ENCODE measurements at places on chromosomes 6 and 20.

DNA sequence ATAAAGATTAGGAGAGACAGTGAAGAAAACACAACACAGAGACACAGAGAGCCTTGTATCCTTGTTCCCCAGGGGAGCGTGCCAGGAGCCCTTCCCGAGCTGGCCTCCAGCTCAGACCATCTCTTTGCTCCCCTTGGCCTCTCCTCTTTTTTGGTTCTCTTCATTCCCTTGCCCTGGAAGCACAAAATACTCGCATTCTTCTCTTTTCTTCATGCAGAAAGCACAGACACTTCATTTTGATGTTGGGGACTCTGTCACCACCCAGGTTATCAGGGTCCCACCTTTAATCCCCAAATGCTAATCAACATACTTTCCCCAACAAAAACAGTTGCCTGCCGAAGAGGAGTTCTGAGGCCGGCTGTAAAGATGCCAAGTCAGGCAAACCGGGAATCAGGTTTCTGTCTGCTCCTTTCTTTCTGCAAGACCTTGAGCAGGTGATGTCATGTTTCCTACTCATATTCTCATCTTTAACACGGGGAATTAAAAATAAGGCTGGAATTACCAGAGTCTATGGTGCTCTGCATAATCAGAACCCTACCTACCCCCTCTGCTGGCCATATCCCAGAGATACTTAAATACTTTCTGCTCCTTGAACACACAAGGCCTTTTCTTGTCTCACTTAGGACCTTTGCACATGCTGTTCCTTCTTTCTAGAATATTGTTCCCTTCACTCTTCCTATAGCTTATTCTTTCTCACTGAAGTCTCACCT lies 21.7 kb downstream of the TGM6 start:
- peak; percentile 46 for DNase-seq

- DNase-seq = no peak
These were observed 186.9 kb downstream of the HIVEP2 start for GRCh38 chr6:142757852-142758628.

DNA sequence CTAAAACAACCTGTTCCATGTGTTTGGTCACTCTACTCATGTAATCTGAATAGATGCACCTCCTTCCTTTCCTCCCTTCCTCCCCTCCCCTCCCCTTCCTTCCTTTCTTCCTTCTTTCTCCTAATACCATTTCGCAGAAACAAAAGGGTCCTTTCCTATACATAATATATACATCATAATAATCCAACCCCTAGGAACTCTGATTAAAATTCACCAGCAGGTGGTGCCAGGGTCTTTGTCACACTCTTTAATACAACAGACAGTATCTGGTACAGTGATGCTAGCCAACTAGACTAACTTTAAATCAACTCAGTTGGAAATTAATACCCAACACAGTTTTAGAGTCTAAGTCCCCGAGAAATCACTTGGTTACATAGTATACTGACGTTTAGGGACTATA lies 181.2 kb upstream of the SHLD1 start:
- peak; percentile 60 for DNase-seq

GRCh38 chr6:68572525-68572924 lies 62.6 kb upstream of the ADGRB3 start:
- peak; percentile 25 for DNase-seq

DNA sequence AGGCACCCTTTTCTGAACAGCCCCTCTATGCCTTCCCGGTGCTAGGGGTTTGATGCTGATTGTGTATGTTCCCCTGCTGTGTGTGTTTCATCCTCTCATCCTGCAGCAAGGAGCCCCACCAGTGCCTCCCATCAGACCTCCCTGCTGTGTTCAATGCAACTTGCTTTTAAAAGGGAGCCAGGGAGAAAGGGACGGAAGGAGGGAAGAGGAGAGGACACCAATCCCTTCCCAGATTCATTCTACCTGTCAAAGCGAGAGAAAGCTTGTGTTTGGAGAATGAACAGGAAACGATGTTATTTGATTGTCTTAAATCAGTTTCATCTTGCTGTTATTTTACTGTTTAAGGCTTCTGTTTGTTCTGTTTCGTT lies 259.2 kb downstream of the ADGB start:
- DNase-seq = peak; percentile 51

DNA sequence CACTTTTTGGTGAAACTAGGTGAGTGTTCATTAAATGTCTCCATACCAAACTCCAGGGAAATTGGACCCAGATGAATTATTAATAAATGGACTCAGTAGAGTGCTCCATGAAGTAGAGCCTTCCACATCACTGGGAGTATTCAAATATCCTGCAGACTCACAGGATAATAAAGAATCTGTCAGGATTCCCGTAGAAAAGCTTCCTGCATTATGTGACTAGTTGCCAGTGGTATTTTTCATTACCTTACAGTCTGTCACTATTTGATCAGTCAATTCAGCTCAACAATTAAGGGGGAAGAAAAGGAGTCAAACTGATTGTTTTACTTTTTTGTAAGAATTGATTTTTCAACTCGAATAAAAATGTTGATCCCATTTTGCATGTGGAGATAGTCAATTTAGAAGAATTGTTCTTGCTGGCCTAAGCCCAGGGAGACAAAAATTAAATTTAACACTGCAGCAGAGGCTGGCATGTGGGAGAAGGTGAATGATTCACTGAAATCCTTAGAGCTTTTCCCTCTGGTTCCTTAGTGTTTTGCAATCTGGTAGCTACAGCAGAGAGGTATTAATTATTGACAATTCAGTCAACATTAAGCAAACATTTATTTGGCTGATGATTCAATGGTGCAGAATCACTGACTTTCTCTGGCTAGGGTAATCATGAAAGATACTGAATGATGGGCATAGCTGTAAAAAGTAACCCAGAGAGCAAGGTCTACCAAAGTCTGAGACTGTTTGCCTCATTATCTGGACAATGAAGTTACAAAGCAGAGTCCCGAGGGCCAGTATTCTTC lies 442.4 kb downstream of the CD83 start:
- no peak for DNase-seq

GRCh38 chr6:69917834-69918233 lies 51.5 kb downstream of the COL19A1 start:
- DNase-seq = no peak

DNA sequence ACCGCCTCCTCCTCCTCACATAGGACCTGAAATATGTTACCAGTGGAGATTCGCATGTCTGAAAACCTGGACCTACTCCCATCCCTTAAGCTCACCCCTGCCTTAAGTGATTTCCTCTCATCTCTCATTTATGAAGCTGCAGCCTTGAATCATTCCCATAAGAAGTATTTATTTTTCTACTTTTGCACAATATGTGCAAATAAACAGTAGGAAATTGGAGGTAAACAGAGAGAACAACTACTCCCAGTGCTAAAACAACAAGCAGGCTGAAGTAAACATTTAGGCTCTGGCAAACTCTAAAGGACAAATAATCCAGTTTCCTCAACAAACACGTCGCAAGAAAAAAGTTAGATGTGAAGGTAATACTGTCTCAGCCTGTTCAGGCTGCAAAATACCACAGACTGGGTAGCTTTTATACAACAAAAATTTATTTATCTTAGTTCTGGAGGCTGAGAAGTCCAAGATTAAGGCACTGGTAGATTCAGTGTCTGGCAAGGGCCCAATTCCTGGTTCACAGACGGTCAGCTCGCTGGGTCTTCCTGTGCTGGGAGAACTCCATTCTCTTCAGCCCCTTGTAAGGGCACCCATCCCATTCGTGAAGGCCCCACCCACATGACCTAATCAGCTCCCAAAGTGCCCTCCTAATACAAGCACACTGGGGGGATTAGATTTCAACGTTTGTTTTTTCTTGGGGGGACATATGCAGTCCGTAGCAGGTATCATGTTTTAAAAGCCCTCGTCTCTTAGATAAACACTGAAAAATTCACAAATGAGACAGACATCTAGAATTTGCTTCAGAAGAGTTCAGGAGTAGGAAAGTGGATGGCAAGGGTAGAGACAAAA lies 15.6 kb downstream of the SPATA2 start:
- no peak for DNase-seq

DNA sequence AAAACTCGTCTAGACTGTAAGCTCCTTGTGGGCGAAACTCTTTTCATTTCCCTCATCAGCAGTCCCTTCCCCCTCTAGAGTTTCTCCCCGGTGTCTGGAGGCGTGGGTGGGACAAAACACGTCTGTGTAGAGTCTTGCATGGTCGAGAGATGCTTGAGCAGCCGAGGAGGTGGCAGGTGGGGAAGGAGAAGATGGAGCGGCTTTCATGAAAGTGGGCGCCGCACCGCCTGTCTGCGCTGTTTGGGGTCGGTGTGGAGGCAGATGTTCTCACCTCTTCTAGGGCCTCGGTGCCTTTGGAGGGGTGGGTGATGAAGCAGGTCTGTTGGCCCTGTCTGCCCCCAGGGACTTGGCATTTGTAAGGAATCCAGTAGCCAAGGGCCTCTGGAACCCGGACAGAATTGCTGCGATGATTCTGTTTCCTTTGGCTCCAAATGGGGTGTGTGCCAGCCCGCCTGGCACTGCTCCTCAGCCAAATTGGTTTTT lies 1.2 kb downstream of the BRPF3 start:
- no peak for DNase-seq

- no peak for DNase-seq
These were observed 100.0 kb upstream of the TAB2 start for GRCh38 chr6:149217466-149217888.

DNA sequence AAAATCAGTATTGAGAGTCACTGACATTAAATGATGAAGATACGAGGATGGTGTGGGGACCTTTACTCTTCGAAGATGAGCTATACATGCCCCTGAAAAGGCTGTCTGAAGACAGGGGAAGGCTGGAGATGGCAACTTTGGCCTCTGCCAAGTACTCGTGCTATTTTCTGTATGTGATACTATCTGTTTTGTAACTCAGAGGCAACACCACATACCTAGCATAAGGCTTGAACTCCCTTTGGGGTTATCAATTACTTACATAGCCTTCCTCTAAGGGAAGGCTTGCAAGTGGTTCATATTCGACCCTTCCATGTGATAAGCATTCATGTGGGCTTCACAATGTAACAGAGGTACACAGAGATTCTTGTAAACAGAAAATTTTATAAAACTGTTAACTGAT lies 68.7 kb upstream of the FBXO30 start:
- DNase-seq = no peak

- no peak for DNase-seq
These were observed 8.2 kb downstream of the CUL7 start for GRCh38 chr6:43045371-43045930.

DNA sequence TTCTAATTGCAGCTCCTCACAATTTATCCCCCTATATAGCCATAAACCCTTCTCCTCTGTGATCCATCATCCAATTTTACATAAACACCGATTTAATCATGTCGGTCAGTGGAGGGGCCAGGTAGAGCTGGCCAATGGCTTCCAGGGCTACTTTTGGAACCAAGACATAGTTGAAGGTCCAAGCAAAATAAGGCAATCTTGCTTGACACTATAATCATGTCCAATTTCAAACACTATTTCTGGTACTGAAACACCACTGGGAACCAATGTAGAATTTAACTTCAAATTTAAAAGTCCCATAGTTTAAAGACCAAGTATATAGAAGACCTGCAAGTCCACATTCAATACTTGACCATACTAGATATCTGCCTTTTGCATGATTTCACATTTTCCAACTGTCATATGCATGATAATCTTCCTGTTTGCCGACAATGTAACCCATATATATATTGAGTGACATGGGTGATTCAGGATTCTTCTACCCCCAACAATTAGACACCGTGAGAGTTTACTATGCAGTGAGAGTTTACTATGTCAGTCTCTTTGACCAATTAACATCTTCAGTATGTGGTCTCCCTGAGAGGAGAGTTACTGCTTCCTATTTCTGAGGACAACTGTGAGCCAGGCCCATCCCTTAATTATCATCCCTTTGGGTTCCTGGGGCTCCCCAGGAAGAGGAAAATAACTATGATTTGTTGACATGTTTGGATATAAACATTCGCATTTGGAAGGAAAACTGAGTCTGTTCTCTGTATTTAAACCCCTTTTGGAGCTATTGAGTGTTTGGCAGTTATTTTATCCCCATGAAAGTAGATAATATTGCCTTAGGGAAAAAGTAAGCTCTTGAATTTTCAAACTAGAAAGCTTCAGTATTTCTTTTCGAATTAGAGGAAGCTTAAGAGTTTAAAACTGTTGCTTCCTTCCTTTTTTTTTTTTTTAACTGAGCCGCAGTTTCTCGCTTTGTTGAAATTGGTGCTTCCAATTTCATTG lies 31.8 kb downstream of the SAMD3 start:
- no peak for DNase-seq

- no peak for DNase-seq
These were observed 197.4 kb downstream of the PTPRK start for GRCh38 chr6:128323011-128323410.

DNA sequence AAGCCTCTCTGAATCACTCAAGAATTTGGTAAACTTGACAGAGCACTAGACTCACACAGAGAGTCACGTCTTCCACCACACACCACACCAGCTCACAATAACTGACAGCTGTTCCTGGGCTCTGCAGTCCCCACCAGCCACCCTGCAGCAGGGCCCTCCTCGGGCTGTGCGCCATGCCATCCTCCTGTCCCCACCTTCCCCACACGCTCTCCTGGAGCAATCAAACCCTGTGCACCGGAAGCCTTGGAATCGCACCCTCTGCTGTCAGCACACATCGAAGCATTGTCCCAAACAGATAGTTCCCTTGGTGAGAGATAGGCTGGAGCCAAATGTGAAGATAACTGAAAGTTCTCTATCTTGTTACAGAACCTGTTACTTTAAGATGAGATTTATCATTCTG lies 191.0 kb downstream of the TBXT start:
- DNase-seq = no peak

GRCh38 chr20:15814360-15814759 lies 758.9 kb downstream of the KIF16B start:
- no peak for DNase-seq

DNA sequence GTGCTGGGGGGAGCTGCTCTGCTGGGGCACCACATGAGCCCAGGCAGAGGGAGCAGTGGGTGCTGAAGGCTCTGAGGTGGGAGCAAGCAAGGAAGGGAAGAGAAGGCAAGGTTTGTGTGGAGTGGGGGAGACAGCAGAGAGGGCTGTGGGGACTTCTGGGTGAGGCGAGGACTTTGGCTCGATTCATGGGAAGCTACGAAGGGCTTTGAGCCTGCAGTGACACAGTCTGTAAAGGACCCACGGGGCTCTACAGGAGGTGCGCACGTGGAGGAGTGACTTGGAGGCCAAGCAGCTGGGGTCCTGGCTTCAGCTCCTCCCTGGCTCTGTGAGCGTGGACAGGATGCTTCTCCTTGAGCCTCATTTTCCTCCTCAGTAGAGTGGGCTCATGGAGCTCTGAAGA lies 29.1 kb upstream of the CSNK2A1 start:
- no peak for DNase-seq

GRCh38 chr20:40953416-40953815 lies 75.2 kb upstream of the TOP1 start:
- DNase-seq = no peak

- no peak for DNase-seq
These were observed 63.3 kb downstream of the SASH1 start for GRCh38 chr6:148405894-148406293.

GRCh38 chr6:83514466-83514865 lies 2.1 kb downstream of the PRSS35 start:
- DNase-seq = no peak

DNA sequence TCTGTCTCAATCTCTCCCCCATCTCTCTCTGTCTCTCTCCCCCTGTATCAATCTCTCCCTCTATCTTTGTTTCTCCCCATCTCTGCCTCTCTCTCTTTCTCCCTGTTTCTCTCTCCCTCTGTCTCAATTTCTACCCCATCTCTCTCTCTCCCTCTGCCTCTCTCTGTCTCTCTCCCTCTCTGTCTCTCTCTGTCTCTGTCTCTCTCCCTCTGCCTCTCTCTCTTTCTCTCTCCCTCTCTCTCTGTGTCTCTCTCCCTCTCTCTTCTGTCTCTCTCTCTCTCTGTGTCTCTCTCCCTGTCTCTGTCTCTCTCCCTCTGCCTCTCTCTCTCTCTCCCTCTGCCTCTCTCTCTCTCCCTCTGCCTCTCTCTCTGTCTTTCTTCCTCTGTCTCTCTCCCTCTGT lies 62.6 kb downstream of the DACT2 start:
- DNase-seq = no peak

All from NCI-H345 (cell line).